Stimulated activated CD4-positive, alpha-beta T cell treated with anti-CD3 and anti-CD28 coated beads, Interleukin-2, amount 100 ng/mL, for 4 hours (primary cell): ENCODE measurements at places on chromosomes 13 and 19.

DNA sequence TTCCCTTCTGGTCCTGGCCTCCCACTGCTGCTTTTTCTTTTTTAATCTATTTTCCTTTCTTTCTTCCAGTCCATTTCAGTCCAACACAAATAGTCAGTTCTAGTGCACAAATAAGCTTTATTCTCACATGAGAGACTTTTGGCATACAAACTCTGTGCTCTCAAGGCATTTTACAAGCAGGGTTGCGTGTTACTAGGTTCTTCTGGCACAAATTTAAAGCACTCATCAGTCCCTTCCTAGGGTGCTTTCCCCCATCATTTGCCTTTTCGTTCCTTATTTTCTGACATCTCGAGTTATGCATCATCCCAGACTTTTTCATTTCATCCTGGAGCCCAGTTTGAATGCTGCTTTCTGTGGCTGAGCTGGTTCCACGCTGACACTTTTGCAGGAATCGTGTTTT, 29.8 kb upstream of the IL17D start:
- DNase-seq = no peak

- peak; percentile 48 for DNase-seq
These were observed 34.4 kb downstream of the GSX1 start for GRCh38 chr13:27826379-27827353.

DNA sequence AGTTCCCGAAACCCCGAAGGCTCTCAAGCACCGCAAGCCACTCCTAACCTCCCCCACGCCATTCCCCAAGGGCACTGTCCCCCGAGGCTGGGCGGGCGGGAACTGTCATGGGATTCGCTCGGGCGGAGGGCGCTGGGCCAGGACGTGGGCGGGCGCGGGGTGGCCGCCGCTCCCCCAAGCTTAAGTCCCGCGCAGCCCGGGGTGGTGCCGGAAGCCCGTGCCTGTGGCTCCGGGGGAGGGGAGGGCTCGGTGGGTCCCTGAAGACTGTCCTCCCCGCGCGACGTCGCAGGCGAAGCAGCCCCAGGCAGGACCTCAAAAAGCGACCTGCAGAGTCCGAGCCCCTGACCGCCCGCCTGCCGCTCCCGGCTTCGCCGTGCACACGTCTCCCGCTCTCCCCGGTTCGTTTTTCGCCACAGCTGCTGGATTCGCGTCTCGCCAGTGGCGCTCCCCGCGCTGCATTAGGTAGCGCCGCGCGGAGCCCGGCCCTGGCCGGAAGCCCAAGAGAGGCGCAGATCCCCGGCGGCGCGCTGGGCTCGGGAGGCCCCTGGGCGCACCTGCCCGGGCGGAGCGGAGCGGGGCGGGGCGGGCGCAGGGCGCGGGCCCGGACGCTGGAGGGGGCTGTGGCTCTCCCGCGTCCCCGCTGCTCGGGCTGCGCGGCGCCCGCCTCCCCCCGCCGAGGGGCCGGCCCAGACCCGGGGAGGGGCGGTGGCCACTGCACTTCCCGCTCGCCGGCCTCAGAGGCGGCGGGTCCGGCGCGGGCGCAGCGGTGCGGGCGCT, at the start of gene FARP1:
Gene FARP1, plus strand, starts transcription at position 715 of the 777 bp plus-strand sequence. CDS start 70,149 bp downstream, outside the sequence.
- peak; percentile 2 for DNase-seq

- DNase-seq = no peak
These were observed 694 bp upstream of the ZIC5 start for GRCh38 chr13:99972190-99972731.

DNA sequence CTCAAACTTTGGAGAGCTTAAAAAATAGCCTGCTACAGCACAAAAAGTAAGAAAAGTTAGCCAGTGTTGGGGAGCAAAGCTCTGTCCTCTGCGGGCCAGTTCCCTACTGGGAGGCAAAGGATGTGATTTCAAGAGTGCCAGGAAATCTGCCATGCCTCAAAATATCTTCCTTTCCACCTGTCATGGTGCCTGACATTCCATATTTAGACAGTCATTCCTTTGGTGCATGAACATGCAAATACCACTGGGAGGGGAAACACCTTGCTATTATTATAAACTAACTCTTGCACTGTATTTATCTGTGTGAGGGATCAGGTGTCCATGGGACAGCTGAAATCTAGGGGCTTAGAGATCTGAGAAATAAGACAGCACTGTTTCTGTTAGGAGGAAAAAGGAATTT, 10.3 kb downstream of the FREM2 start:
- DNase-seq = no peak

GRCh38 chr13:80451641-80452040, 110.7 kb upstream of the SPRY2 start:
- DNase-seq = no peak

- DNase-seq = no peak
These were observed 147.1 kb downstream of the DNAJC15 start for GRCh38 chr13:43170506-43170905.

DNA sequence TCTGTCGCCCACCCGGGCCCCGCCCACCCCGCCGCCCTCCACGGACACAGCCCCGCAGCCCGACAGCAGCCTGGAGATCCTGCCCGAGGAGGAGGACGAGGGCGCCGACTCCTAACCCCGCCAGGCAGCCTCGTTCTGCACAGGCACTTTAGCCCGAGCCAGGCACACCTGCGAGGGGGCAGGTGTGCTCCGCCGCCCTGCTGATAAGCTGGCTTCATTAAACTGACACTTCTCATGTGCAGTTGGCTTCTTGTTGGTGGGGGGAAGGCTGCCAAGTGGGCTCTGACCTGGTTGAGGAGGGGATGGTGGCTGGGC, 8.2 kb downstream of the IL4I1 start:
- DNase-seq = no peak

DNA sequence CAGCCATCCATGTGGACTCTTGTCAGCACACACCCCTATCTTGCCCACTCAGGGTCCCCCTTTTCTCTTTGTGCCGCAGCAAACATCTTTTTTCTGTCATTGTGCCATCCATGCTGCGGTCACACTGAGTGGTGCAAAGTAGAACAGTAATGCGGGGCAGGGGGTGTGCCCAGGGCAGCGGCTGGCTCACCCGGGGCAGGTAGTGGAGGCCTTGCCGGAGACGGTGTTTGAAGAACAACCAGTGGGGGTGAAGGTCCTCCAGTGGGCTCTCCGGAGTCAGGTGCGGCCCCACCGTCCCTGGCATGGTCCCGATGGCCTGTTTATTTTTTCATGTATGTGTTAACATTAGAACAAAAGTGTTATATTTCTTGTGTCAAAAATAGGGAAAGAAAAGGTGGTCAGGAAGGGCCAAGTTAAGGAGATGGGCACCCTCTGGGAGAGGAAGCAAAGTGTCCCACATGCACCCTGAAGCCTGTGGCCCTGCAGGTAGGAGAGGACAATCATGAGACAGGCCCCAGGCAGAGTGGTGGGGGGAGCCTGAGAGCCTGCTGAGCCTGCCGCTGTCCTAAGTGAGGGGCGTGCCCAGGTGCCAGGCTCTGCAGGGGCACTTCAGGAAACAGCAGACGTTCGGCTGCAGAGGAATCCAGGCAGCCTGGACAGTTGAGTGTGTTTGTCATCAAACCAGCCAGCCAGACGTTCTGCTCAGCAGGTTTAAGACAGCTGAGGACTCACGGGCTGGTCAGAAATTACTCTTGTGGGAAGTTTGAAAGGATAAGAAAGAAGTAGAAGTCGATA, 12.3 kb downstream of the TSSK6 start:
- no peak for DNase-seq

- no peak for DNase-seq
These were observed 374.0 kb downstream of the IRS2 start for GRCh38 chr13:109412283-109412901.

DNA sequence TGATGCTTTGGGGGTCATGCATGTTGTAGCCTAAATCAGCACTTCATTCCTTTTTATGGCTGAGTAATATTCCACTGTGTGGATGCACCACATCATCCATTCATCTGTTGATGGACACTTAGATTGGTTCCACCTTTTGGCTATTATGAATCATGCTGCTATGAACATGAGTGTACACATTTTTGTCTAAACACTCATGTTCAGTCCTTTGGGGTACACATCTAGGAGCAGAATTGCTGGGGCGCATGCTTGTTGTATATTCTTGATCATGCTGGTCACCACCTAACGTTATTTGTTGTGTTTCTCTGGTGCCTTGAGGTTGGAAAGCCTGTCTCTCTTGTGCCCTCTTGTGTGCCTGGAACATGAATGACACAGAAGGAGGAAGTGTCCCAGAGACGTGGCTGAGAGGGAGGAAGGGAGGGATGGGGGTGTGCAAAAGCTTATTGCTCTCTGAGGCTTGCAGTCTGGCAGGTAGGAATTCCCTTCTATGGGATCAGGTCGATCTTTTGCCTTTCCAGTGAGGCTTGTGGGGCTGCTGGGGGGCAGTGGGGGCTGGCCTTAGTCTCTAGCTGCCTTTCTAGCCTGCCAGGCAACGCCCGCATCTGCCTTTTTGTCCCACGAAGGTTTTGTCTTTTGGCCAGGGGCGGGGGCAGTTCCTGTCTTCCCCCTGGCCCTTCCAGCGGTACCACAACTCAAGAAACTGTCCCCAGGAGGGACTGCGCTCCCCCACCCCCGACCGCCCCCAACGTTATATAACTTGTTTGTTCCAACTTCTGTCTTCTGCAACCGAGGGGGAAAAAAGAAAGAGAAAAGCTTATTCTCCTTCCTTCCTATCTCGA, 7.6 kb downstream of the KLHL26 start:
- no peak for DNase-seq

GRCh38 chr13:47858042-47859025, 142.7 kb downstream of the SUCLA2 start:
- no peak for DNase-seq

GRCh38 chr13:91297503-91297902, 50.0 kb upstream of the MIR17HG start:
- DNase-seq = no peak

GRCh38 chr13:74560325-74560724, 426.1 kb upstream of the KLF12 start:
- no peak for DNase-seq

DNA sequence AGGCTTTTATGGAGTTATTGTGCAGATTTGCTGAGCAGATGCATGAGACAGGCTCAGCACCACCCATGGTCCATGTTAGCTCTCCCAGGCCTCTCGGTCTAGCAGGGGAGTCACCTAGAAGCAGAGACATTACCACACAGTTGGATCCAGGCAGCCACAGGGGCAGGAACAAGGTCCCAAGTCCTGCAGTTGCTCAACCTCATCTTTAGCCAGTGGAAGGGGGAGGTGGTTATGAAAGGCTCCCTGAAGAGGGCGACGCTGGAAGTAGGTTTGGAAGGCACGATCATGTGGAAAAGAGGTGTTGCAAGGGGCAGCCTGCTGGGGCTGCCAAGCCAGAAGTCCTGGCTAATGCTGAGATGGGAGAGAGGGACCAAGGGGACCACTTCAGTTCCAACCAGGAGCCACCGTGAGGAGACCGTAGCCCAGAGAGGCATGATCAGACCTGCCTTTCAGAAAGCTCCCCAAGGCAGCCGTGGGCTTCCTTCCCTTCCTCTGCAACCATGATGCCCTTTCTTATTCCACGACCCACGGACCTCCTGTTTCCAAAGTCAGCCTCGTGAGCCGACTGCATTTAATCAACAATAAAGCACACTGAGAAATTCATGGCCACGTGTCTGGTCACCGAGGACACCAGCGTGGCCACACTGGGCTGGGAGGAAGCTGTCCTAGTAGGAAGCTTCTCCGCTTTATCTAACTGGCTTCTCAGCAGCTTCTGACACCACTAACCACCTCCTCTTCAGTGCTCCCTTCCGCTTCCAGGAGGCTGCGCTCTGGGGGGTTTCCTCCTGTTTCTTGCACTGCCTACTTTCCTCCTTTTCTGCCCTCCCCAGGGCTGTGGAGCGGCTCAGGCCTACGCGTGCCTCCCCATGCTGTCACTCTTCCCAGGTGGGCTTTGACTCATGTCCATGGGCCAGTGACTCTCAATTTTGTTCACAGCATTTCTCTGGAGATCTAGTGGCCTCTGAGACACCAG, 2.6 kb downstream of the AP1M1 start:
- DNase-seq = no peak

DNA sequence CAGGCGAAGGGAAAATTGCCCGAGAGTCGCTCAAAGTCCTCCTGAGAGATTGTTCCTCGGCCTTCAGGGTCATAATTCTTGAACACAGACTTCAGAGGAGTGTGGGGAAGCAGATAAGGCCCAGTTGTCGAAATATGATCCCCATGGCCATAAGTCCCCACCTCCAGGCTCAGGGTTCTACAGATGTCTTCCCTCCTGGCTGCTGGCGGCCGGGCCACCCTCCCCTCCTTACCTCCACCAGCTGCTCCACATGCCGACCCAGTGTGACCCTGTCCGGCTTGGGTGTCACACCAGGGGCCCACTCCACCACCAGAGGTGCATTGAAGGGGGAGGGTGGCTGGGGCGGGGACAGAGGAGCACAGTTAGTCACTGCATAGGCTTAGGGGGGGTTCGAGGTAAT, 10.1 kb downstream of the FAM98C start:
- no peak for DNase-seq

DNA sequence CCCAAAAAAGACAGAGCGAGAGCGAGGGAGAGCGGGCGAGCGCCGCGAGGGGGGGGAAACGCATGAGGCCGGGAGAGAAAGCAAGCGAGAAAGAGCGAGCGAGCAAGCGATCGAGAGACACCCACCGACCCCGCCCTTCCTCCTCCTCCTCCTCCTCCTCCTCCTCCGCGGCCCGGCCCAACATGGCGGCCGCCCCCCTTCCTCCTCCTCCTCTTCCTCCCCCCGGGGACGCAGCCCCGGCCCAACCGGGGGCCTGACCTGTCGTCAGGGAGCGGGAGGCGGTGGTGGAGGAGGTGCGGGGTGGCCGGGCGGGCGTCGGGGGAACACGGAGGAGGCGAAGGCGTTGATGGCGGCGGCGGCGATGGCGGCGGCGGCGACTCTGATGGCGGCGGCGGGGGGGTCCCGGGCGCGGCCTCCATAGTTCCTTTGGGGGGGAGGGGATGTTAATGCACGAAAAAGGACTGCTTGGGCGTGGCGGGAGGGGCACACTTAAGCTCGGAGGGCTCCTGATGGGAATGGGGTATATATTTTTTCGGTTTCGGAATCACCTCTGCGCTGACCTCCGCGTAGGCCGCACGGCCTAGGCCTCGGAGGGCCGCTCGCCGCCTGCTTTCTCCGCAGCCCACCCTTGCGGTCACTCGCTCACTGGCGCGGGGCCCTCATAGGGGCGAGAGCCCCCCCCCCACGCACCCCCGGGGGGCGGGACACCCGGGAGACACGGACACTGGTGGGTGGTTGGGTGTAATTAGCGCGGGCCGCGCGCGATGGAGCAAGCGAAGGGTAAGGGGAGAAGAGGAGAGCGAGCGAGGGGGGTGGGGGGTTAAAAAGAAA, 1.2 kb downstream of the ZC3H4 start:
- peak; percentile 92 for DNase-seq

GRCh38 chr13:102580552-102581169, 16.1 kb upstream of the TPP2 start:
- DNase-seq = peak; percentile 21
